ENCODE measurements at places on chromosomes 1 and 21.
A peak's percentile ranks its signal among the peaks of the same experiment; 100 is the strongest.

GRCh38 chr1:103341377-103341880, 184.1 kb upstream of the RNPC3 start:
- DNase-seq, result no peak

DNA sequence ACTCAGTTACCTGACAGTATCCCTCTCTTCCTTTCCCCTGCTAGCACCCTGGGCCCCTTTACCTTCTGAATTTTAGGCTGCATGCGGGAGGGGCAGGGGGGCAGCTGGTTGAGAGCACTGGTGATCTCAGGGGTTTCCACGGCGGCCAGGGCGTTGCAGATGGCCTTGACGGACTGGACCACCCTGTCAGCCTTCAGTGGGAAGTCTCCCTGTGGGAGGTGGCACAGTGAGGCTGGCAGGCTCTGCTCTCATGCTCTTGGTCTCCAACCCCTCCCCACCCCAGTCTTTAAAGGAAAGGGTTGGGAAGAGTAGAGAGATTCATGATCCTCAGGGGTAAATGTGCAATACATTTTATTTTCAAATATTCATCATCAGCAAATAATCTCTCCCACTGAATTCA, 36.9 kb downstream of the PIK3C2B start:
- no peak for DNase-seq

DNA sequence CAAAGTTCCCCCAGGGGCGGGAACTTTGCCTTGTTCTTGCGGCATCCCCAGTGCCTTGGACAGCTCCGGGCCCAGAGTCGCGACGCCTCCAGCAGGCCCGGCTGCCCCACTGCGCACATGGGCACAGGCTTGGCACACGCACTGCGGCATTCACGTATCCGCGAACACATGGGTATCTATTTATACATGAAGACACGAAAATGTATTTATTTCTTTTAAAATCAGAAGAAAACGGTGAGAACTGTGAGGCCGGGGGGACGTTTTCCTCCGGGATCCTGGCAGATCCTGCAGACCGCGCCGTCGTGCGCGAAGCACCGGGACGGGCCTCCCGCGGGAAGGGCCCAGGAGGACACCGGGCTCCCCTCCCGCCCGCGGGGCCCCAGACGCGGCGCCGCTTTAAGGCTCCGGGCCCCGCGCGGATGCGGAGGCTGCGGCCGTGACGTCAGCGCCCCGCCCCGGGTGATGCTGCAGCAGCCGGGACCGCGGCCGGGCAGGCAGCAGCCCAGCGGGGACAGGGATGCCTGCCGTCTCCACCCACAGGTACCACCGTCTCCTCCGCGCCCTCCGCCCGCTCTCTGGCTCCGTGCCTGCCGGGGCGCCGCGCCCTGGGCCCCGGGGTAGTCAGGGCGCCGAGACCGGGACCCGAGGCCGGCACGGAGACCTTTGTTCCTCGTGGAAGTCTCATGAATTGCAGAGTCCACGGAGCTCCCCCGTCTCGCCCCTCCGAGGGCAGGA, at the start of gene SLC45A1:
Gene SLC45A1, plus strand, starts transcription at position 468 of the 735 bp plus-strand sequence. CDS start 6,216 bp downstream, outside the sequence.
- DNase-seq, result peak; percentile 76

- DNase-seq, result no peak
These were observed 29.4 kb downstream of the KAZN start for GRCh38 chr1:14627608-14628489.

- no peak for DNase-seq
These were observed 1.3 kb downstream of the FOXE3 start for GRCh38 chr1:47417170-47418044.

- DNase-seq, result no peak
These were observed 9.8 kb downstream of the COL8A2 start for GRCh38 chr1:36115200-36115669.

GRCh38 chr1:93740601-93741031, 59.0 kb upstream of the BCAR3 start:
- DNase-seq, result no peak

DNA sequence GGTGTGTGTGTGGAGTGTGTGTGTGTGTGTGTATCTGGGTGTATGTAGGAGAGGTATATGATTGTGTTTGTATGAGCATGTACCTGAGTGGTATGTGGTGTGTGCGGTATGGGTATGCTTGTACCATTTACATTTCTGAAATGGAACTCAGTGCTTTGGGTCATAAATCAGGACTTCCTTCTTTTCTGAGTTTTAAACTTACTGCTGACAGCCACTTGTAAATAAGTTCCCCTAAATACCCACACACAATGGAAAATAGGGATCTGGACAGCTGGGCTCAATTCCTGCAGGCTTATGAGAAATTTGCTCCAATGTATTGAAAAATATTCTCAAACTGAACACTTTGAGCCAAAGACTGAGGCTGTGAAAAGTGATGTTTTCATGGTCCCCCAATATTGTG, 293.6 kb downstream of the HLX start:
- no peak for DNase-seq

GRCh38 chr1:24463776-24464735, 38.6 kb upstream of the RCAN3 start:
- DNase-seq, result no peak

- DNase-seq, result no peak
These were observed 154.9 kb upstream of the CD34 start for GRCh38 chr1:208065862-208066261.

- no peak for DNase-seq
These were observed 7.2 kb downstream of the ABCA4 start for GRCh38 chr1:94113589-94114226.
